Dermis blood vessel endothelial cell (primary cell): ENCODE measurements at places on chromosomes 13 and 19. TPM values are rescaled to one million over a fixed set of nuclear protein-coding genes. Genes with fewer than 3 reads are reported as not detected.
A peak's percentile ranks its signal among the peaks of the same experiment; 100 is the strongest.

DNA sequence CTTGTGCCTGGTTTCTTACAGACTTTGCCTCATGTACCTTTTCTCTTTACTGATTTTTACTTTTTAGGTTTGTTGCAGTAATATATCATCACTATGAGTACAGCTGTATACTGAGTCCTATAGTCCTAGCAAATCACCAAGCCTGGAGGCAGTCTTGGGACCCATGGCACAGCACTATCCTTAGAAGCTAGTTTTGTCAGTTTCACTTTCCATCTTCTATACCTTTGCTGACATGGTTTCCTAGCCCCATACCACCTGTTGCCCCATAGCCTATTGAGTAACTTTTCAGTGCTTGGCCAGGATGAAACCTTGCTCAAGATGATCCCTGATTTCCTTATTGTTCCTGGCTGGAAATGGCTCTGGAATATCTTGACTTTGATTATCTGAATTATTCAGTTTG, 826.4 kb downstream of the GPC5 start:
- no peak for DNase-seq

- DNase-seq = peak; percentile 46
These were observed 12.3 kb downstream of the CIB3 start for GRCh38 chr19:16160943-16161560.

Gene C19orf67
- total RNA-seq = not detected in 2 replicates

DNA sequence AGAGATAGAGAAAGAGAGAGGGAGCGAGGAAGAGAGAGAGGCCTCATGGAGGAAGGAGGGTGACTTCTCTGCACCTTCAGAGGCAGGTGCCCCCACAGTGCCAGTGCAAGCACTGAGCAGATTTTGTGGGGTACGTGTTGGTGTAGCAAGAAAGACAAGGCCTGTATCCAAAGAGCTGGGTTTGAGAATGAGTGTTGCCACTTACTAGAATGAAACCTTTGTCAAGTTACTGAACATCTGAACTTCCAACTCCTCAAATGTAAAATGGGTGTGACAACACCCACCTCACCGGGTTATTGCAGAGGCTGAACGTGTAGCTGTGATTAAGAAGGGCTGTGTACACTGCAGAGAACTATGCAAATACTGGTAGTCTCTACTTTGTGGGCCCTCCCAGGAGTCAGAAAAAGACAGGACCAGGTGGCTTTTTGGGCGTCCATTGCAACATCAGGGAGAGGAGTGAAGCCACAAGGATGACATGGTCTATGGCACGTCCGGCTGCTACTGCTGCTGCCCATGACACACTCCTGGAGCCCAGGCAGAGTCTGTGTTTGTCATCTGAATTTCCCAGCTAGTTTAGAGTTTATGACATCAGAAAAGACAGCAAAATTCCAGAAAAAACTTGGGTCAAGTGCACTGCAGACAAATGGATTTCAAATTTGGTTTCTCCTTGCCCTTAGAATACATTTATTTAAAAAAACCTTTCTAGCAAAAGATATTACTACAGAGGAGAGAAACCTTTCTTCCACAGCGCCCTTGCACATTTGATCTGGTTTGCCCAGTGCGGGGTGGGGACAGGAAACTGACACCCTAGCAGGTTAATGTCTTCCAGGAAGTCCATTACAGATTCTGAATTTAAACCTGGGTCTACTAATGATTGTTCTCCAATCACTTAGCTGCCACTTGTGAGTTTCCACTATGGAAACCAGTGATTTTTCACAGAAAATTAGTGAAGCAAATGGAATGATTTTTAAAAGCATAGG, 54.0 kb upstream of the ATP12A start:
- no peak for DNase-seq

DNA sequence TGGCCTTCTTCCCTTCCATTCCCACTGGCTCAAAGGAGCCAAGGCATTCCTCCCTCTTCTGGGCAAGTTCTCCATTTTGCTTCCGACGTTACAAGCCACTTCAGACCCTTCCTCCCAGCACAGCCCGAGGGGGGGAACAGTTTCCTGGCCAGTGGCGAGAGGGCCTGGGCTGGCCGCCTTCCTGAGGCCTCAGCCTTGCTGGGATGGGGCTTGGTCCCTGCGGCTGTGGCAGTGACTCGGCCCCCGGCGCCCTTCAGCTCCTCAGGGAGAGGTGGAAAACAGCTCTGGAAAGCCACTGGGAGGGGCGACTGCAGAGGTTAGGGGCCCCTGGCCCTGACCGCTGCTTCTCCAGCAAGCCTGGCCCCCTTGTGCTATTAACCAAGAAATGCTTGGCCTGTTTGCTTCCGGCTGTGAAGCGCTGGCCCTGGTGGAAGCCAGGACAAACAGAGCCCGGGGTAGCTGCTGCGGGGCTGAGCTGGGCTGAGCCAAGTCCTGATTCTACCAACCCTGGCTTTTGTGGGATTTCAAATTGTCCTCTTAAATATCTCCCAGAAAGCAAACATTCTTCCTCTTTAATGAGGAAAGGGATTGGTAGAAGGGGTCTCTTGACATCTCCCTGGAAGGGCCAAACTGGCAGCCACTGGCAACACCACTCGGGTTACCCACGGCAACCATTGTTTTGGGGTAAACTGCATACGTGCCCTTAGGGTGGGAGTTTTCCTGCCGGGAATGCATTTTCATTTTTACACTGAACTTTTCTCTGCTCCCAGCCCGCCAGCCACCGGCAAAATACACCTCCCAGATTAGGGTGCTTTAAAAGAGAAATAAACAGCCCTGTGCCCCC, 38.7 kb downstream of the C13orf46 start:
- peak; percentile 38 for DNase-seq

DNA sequence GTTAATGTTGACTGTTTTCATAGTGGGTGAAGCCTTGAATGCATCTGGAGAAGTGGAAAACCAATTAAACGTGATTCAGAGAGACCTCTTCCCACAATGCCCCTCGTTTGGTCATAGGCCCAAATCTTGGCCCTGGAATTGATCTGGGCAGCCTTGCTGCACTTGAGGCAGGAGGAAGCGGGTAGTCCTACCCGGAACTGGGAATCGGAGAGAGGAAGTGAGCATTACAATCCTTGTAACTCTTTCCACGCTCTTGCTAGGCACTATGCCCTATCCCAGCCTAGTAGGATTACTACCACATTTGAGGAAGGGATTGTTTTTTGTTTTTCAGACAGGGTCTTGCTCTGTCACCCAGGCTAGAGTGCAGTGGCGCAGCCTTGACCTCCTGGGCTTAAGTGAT, 3.6 kb downstream of the KCNK6 start:
- DNase-seq = no peak

GRCh38 chr13:105058517-105058916, 1476.9 kb downstream of the EFNB2 start:
- no peak for DNase-seq
